Sigmoid colon (tissue), 7 donors: ENCODE measurements at places on chromosomes 5 and 9. TPM values are rescaled to one million over a fixed set of nuclear protein-coding genes. Genes with fewer than 3 reads are reported as not detected.

IFNA2 gene
- not detected for total RNA-seq

DNA sequence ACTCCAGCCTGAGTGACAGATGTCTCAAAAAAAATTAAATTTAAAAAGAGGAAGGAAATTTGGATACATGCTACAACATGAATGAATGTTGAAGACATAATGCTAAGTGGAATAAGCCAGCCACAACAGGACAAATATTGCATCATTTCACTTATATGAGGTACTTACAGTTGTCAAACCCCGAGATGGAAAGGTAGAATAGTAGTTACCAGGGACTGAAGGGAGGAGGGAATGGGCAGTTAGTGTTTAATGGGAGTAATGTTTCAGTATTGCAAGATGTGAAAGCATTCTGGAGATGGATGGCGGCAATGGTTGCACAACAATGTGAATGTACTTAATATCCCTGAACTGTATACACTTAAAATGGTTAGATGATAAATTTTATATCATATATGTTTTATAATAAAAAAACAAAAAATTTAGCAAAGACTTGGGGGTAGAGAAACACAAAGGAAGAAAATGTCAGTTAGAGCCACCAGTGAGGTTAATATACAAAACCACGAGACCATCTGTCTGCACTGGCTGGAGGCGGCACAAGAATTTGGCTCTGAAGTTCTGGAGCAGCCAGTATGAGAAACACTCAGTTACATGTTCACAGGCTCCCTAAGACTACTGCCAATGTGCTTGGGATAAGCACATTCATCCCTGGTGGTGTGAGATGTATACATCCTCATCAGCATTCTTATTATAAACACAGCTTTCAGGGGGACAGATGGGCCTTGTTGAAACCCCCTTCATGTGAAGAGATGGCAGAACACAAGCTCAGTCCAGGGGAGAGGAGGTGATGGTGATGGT lies 37.0 kb upstream of the RPS23 start:
- H3K36me3 ChIP-seq, result no peaks in the 10 kb centered on the region
- H3K4me3 ChIP-seq, result no peak overlapping the region
- no peaks in the 10 kb centered on the region for H3K4me1 ChIP-seq
- no peak for DNase-seq
- no peak overlapping the region for H3K27ac ChIP-seq

GRCh38 chr5:77518304-77518703 lies 26.2 kb upstream of the WDR41 start:
- H3K27ac ChIP-seq, result no peak overlapping the region
- H3K36me3 ChIP-seq, result no peaks in the 10 kb centered on the region
- no peaks in the 10 kb centered on the region for H3K4me1 ChIP-seq
- no peak overlapping the region for H3K4me3 ChIP-seq

- H3K4me3 ChIP-seq, result no peak overlapping the region
- H3K4me1 ChIP-seq, result no peaks in the 10 kb centered on the region
- H3K27me3 ChIP-seq, result no peaks in the 10 kb centered on the region
- no peaks in the 10 kb centered on the region for H3K36me3 ChIP-seq
- no peak for DNase-seq
Observed at GRCh38 chr5:35960328-35960727, 21.9 kb upstream of the CAPSL start.
